IMR-90 (cell line): ENCODE measurements at places on chromosomes 3 and 15. TPM values are rescaled to one million over a fixed set of nuclear protein-coding genes. Genes with fewer than 3 reads are reported as not detected.

DNA sequence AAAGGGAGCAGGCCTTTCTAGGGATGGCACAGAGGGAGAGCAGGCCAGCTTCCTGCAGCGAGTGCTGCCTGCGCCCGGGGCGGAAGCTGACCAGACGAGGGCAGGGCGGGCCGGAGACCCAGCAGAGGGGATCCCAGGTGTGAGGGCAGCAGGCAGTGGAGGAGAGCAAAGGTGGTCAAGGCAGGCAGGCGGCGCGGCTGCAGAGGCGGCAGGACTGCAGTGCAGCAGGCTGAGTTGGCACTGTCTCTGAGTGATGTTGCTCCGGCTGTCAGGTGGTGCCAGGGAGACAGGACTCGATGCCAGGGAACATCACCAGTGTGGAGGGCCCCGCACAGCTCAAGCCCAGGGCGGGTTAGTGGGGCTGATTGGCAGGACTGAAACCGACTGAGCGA lies 22.3 kb upstream of the PLXNA1 start:
- H3K4me1 ChIP-seq, result peaks cover 15% of the 10 kb centered on the region; the same call in 1 of the 2 replicates
- H3K27me3 ChIP-seq, result no peaks in the 10 kb centered on the region
- H3K36me3 ChIP-seq, result no peaks in the 10 kb centered on the region
- no peak overlapping the region for H3K27ac ChIP-seq
- no peak for DNase-seq

DNA sequence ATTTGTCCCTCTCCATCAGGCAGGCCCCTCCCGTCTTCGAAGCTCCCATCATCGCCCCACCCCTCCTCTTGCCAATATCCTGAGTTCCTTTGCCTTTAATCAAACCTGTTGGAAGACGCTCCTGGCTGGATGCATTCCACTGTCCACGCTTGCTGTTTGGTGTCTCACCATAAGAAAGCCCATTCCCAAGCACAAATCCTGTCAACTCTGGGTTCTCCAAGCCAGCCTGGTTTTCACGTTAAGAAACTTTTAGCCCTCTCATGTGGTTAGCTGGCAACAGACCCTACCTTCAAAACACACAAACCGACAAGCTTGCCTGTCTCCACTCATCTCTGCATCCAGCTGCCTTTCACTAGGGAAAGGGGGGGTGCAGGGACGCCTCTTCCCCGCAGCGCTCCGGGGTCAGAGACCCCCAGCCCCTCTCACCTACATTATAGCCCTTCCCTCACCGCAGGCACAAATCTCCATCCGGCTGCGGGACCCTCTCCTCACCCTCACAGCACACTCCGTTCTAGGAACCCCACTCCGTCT lies 1.1 kb downstream of the GORASP1 start:
- no peaks in the 10 kb centered on the region for H3K27me3 ChIP-seq
- H3K4me3 ChIP-seq, result peak overlapping the region; percentile 67
- H3K36me3 ChIP-seq, result no peaks in the 10 kb centered on the region

DNA sequence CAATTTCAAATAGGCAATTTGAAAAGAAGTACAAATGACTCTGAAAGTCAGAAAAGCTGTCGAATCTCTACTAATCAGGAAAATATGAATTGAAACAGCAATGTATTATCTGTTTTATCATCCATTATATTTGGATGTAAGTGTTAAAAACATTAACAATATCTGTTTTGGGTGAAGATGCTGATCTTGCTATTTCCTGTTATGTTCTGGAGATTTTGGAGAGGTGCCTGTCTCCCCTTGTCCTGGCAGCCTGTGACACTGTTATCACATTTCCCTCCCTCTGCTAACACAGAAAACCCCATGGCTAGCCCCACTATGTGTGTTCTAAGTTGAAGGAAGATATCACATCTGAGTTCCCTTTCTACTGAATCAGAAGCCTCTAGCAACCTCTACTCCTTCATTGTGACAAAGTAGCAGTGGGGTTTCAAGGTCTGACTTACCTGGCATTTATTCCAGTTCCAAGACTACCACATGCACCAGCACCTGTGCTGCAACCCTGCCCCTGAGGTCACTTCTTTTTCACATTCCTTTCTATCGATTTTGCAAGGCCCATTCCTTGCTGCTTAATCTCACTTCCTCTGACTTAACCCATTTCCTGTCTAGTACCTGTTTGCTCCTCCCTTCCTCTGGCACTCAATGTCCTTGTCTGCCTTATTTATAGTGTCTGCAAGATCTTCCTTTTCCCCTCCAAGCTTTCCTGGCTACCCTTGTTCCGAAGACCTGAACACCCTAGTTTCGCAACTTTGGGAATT lies 95.5 kb upstream of the COL8A1 start:
- no peak overlapping the region for H3K4me3 ChIP-seq
- DNase-seq, result no peak
- H3K36me3 ChIP-seq, result no peaks in the 10 kb centered on the region
- no peak overlapping the region for H3K27ac ChIP-seq
- H3K27me3 ChIP-seq, result no peaks in the 10 kb centered on the region
- H3K4me1 ChIP-seq, result peaks cover 6% of the 10 kb centered on the region

GRCh38 chr3:113243071-113243470 lies 31.7 kb downstream of the BOC start:
- H3K4me1 ChIP-seq, result peaks cover 13% of the 10 kb centered on the region
- H3K27ac ChIP-seq, result no peak overlapping the region
- no peak for DNase-seq
- H3K27me3 ChIP-seq, result peaks cover 2% of the 10 kb centered on the region; the same call in 1 of the 2 replicates
- no peaks in the 10 kb centered on the region for H3K36me3 ChIP-seq
- no peak overlapping the region for H3K4me3 ChIP-seq

Gene GPR149
- total RNA-seq, result not detected in 2 replicates

Gene TNIK
- total RNA-seq, result 6.3 and 8.3 TPM in 2 replicates

Gene IL5RA
- not detected in 2 replicates for total RNA-seq

Gene HCN4
- not detected in 2 replicates for total RNA-seq
